ENCODE measurements at places on chromosomes 5 and 9.

GRCh38 chr5:65506961-65507360 lies 25.2 kb upstream of the ADAMTS6 start:
- DNase-seq, result no peak

GRCh38 chr5:133474851-133475590 lies 137.3 kb downstream of the FSTL4 start:
- no peak for DNase-seq

DNA sequence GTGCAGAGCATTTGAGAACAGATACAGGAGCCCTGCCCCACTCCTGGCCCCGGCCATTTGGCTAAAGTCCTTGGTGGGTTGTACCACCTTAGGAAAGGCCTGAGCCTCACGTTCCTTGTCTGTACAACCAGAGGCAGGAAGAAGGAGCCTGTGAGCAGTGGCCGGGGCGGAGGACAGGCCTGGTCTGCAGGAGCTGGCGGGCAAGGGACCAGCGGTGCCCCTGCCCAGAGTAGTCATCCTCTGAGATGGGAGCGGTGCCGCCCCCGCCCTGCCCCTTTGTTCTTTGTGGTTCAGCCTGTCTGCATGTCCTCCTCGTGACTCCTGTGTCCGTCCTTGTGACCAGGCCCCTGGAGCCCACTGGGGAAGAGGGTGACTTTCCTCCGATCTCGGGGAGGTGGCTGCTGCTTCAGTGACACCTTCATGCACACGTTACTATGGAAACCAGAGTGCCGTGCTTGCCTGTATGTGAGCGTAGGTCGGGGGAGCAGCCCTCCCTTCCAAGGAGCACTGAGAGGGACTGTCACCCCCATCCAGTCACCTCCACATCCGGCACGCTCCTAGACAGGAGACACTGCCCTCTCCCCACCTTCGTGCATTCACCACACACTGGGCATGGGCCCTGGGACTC lies 42.9 kb downstream of the UNC5A start:
- DNase-seq, result no peak

DNA sequence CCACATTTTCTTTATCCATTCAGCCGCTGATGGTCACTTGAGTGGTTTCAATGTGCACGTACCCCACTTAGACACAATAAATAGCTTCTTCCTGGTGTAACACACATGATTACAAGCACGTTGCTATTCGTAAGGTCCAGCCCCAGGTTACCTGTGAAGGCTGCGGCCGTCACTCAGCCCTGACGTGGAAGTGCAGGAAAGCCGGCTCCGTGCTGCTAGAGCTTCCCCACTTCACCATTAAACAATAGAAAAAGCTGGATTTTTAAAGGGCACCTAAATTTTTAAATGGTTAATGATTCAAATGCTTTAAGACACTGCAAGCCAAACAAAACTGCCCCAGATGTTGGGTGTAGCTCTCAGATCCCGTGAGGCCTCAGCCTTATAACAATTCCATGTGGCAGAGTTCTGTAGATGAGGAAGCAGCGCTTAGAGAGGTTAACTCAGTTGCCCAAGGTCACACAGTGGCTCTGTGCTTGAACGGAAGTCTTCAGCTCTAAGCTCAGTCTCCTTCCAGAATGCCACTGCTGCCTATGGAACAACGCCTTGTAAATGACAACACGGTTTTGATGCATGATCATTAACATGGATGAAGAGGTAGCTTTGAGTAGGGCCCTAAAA lies 125.7 kb downstream of the COL23A1 start:
- no peak for DNase-seq

DNA sequence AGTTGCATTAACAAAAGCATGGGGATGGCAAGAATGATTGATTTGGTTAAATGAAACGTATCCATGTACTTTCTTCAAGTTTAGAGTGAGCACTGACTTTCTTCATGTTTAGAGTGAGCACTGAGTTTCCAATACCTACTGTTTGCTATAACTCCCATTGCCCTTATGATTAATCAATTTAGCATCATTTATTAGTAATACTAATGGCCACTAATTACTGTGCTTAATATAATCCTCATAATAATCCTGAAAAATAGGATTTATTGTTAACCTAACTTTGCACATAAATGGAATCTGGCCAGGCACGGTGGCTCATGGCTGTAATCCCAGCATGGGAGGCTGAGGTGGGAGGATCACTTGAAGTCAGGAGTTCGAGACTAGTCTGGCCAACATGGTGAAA lies 22.1 kb upstream of the GPR21 start:
- no peak for DNase-seq

DNA sequence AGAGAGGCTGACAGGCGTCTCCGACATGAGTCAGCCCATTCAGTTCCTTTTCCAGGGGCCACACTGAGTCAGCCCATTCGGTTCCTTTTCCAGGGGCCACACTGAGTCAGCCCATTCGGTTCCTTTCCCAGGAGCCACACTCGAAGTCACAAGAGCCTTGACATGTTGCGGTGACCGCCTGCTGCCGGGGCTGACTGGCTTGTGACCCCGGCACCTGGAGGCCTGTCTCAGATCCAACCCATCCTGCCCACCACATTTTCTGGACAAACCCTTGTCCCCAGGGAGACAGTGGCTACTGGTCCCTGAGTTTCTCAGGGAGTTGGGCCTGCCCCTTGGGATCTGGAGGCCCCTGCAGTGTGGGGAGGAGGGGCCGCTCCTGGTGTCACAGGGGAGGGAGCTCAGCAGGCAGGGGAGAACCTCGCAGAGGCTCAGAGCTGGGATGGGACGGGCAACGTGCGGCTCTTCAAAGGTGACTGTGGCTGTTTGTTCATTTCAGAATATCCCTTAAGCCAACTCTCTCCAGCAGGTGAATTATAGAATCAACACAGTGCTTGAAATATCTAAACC lies 40.5 kb upstream of the LPCAT1 start:
- no peak for DNase-seq

DNA sequence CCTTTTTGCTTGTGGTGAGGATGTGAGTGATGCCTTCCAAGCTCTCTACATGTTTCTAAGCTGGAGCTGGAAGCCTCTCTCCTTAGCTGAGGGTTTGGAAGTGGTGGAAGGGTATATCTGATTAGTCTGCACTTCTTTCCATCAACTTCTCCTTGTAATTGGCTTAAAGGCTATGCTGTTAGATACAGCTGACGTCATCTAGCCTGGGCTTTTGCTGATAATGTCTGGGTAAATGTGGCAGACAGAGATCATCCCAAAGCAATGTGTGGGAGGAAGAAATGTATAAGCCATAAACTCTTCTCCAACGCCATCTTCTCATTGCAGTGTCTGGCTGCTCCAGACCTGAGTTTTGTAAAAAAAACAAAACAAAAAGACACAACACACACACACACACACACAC lies 29.3 kb downstream of the ZNF354C start:
- no peak for DNase-seq

GRCh38 chr9:137191691-137192447 lies 3.4 kb downstream of the SSNA1 start:
- no peak for DNase-seq

DNA sequence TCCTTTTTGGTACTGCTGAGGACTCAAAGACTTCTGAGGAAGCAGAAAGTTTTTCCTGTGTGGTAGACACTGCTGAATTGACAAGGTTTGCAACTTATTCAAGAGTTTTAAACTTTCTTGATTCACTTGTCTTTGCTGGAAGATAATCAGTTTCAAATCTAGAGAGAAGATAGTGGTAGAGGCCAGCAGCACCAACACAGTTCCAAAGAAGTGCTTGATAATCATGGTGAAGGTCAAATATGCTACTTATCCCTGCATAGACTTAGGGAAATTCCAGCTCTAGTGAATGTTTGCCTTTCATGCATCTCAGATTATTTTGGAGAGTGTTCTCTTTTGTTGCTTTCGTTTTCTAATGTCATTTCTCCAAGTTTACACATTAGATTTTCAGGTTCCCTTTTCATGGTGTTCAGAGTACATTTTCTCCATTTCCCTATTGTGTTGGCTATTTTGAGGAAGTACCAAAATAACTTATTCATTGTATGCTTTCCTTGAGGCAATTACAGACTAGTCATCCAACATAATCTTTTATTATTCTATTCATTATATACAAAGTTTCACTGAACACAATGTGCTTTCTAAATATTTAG lies 550 bp downstream of the IFNE start:
- no peak for DNase-seq

DNA sequence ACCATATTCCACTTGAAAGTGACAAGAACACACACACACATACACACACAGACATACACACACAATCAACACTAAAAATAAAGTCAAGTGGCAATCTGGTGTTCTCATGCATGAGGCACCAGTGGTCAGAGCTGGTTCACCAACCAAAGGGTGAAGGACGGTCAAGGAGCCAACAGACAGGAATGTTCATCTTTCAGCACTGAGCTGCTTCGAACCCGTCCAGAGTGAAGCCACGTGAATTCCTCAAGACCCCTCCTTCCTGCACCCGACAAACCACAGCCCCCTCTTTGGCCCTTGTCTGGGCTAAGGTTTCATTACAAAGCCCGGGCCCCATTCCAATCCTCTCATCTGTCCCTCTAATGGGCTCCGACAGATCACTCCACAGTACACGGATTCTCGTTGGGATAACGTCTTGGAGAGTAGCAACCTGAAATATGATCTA lies 84.5 kb upstream of the SMIM23 start:
- DNase-seq, result no peak

GRCh38 chr5:65779643-65780042 lies 57.6 kb downstream of the NLN start:
- no peak for DNase-seq

DNA sequence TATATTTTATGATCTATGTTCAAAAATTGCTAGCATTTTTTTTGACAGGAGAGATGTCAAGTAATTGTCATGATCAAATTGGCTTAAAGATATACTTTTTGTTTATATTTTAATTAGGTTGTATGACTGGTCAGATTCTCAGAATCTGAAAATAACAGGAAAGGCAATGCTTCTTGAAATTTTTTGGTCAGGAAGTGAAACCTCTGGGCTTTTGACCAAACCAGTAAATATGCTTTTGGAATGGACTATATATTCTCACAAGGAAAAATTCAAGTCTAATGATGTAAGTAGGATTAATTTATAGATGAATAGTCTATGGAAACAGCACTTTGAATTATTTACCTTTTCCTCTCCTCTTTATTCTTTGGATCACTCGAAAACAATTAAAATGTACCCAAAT lies 52.3 kb downstream of the SLF1 start:
- no peak for DNase-seq
